GM23338 (cell line): ENCODE measurements at places on chromosomes 5 and 9. TPM values are rescaled to one million over a fixed set of nuclear protein-coding genes. Genes with fewer than 3 reads are reported as not detected.

GRCh38 chr9:13845460-13845859, 468.5 kb downstream of the NFIB start:
- no peaks in the 10 kb centered on the region for H3K27me3 ChIP-seq
- no peaks in the 10 kb centered on the region for H3K36me3 ChIP-seq
- no peak overlapping the region for H3K4me3 ChIP-seq
- no peak overlapping the region for H3K27ac ChIP-seq
- DNase-seq, result no peak

- no peak overlapping the region for H3K4me3 ChIP-seq
- no peaks in the 10 kb centered on the region for H3K36me3 ChIP-seq
- H3K27me3 ChIP-seq, result no peaks in the 10 kb centered on the region
- DNase-seq, result no peak
These were observed 756.0 kb upstream of the C9orf72 start for GRCh38 chr9:28329323-28329722.

- no peak for DNase-seq
- no peaks in the 10 kb centered on the region for H3K27me3 ChIP-seq
- H3K4me1 ChIP-seq, result peaks cover 21% of the 10 kb centered on the region
- H3K4me3 ChIP-seq, result no peak overlapping the region
- H3K27ac ChIP-seq, result no peak overlapping the region
These were observed 49.8 kb downstream of the TRPM3 start for GRCh38 chr9:71071633-71072032.

- H3K27ac ChIP-seq, result no peak overlapping the region
- H3K36me3 ChIP-seq, result no peaks in the 10 kb centered on the region
- DNase-seq, result no peak
- no peaks in the 10 kb centered on the region for H3K4me1 ChIP-seq
These were observed 39.3 kb upstream of the DAB2 start for GRCh38 chr5:39464088-39464487.

DNA sequence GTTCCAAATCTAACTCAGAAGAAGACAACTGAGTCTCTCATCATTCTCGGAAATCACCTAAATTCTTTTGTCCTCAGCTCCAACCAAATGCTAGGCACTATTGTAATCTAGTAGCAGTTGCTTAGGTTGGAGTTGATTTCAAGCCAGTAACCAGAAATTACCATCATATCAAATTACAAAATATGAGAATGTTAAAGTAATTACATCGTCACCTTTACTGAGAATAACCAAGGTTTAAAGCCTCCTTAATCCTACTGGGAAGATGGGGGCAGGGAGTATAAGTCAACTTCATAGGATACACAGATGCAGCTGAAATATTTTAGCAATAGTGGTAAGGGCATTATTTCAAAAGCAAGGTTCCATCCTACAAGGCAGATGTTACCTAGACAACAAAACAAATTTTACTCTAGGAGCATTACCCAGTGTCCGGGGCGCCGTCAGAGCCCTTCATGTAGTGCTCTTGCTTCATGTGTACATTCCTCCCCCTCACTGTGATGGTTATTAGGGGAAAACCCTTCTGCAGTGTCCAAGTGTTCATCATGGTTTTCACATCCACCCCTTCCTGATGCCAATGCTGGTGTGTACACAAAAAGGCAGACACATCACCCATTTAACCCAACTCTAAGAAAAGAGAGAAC, 19.5 kb downstream of the ERAP1 start:
- H3K4me1 ChIP-seq, result no peaks in the 10 kb centered on the region
- H3K27me3 ChIP-seq, result no peaks in the 10 kb centered on the region
- H3K4me3 ChIP-seq, result no peak overlapping the region
- H3K27ac ChIP-seq, result no peak overlapping the region

DNA sequence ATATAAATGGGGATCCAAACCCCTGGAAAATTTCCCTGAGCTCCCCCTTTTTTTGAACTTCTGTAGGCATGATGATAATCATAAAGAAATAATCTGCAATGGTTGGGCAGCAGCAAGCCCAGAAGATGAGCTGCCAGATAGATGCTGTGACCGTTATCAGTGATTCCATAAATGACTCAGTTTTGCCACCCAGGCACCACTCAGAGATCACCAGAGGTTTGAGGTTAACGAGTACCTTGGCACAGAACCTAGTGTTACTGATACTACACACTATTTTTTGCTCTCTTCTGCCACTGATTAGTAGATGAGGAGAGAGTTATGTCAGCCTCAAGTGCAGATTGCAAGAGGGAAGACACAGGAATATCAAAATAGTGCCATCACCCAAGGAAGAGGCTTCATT, 199.3 kb upstream of the PTGER4 start:
- H3K36me3 ChIP-seq, result no peaks in the 10 kb centered on the region
- no peak for DNase-seq
- H3K4me3 ChIP-seq, result no peak overlapping the region
- no peak overlapping the region for H3K27ac ChIP-seq

DNA sequence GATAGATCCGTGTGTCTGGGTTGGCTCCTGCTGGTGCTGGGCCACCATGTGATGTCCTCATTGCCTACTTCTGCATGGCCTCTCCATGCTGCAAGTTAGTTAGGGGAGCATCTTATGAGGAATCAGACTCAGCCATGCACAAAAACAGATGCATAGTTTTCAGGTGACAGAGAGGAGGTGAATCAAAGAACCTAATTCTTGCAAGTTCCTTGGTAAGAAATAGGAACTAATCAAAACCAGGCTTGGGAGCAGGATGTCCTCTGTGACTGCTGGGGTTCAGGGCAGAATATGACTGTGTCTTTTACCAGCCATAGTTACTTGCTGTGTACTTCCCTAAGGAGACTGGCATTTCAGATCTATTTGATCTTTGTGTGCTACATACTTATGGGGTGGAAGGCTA, 61.6 kb downstream of the C9orf152 start:
- no peak overlapping the region for H3K4me3 ChIP-seq
- peaks cover 5% of the 10 kb centered on the region; the same call in 1 of the 2 replicates for H3K4me1 ChIP-seq
- H3K27me3 ChIP-seq, result no peaks in the 10 kb centered on the region

The EFNA5 gene
- polyA plus RNA-seq, result 7.4 and 10.1 TPM in 2 replicates

The ADAMTS6 gene
- 0.61 and 0.78 TPM in 2 replicates for polyA plus RNA-seq
